Left kidney (tissue), 8 donors: ENCODE measurements at places on chromosomes 4 and X. TPM values are rescaled to one million over a fixed set of nuclear protein-coding genes. Genes with fewer than 3 reads are reported as not detected.

DNA sequence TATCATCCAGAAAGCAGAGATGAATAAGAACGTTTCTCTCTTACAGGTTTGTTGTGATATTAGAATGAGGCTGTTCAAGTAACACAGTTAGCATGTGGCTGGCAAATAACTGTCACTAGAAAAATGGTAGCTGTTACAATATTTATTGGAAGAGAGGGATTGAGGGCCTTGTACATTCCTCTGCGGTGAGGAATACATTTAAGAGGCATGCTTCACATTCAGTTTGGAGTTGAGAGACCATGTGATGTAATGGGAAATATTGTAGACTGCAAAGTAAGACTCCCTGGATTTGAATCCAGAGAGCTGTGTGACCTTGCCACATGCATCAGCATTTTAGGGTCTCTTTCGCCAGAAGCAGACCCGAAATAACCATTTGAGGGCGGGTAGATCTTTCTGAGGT is 104.8 kb upstream of the KIT start:
- DNase-seq, result no peak

The SYTL5 gene
- polyA plus RNA-seq, result 3.3 TPM

DNA sequence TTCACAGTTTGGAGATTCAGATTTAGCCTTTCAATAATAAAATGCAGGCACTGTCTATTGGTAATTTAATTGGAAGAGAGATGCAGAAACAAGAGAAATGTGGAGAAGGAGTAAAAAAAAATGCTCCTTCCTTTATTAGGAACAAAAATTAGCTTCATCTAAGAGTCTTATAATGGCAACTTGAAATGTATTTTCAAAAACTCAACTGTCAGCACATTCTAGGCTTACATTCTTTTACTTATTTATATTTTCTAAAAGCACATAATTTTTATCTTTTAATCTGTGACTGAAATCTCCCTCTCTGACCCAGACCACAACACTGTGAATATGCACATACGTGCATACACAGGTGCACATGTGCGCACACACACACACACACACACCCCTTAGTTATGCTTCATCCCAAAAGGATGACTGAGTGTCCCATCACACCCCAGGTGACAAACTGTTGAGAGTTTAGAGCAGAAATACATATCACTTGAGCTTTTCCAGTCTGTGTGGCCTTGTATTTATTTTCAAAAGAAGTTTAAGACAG is 29.7 kb downstream of the NR3C2 start:
- DNase-seq, result no peak

The EVC2 gene
- 8.4 TPM for polyA plus RNA-seq

DNA sequence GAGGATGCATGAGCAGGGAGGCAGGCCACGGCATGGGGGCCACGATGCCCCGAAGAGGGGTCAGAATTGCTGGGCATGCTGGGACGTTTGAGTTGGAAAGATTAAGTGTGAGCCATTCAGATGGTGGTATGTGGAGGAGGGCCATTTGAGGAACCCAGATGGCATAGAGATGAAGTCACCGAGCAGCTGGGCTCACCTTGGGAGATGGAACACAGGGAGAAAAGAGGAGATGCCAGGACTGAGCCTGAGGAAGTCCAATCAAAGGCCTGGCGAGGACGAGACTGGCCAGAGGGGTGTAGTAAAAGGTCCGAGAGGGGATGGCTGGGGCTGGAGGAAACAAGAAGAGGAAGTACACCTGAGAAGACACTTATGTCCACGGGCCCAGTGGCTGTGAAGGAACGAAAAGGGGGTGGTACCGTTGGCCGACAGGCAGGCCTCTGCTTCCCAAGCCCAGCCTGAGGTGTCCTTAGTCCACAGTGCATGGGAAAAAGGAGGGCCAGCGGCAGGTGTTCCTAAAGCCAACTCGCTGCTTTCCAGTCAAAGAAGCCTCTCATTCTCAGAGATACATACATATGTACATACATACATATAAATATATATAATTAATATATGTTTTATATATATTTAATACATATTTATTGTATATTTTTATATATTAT is 54.6 kb upstream of the CLCN4 start:
- no peak for DNase-seq

- no peak for DNase-seq
These were observed 22.8 kb downstream of the VSIG4 start for GRCh38 chrX:66016905-66017658.

DNA sequence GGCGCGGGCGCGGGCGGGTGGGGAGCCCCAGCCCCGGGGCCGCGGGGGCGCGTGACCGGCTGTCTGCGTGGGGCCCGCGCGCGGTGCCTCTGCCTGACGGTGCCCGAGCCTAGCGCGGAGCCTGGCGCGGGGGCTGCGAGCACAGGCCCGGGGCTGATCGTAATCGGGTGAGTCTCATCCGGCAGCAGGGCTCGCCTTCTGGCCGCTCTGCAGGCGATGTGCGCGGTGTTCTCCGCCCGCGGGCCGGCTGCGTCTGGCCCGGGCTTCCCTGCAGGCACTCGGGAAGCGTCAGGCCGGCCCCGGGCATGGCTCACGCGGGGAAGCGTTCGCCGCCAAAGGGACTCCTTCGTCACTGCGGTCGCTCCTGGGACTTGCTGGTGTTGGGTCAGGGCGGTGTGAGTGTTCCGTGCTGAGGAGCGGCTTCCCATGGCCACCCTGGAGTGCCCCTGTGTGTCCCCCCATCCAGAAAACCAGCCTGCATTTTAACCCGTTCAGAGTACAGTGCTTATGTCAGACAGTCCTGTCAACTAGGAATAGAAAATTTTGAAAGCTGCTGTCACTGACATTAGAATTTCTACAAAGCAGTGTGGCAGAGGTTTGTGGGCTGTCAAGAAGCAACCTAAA is 40.6 kb downstream of the FAM149A start:
- DNase-seq, result peak; percentile 46

GRCh38 chr4:111405989-111406388 is 739.3 kb upstream of the FAM241A start:
- DNase-seq, result no peak

The DUSP9 gene
- polyA plus RNA-seq, result 33.8 TPM

The FHDC1 gene
- polyA plus RNA-seq, result 4.6 TPM

GRCh38 chr4:36209941-36210649 is 34.2 kb downstream of the ARAP2 start:
- DNase-seq, result no peak

The TMEM271 gene
- not detected for polyA plus RNA-seq

The CT83 gene
- polyA plus RNA-seq, result not detected

GRCh38 chr4:7279902-7280301 is 87.6 kb downstream of the SORCS2 start:
- DNase-seq, result no peak

The GIMD1 gene
- polyA plus RNA-seq, result not detected

The FGFBP2 gene
- polyA plus RNA-seq, result 0.25 TPM

The MTMR1 gene
- polyA plus RNA-seq, result 31.8 TPM

GRCh38 chrX:21373637-21374162 is 518 bp upstream of the CNKSR2 start:
- DNase-seq, result no peak

- no peak for DNase-seq
These were observed 54.8 kb downstream of the DHX15 start for GRCh38 chr4:24529555-24529954.

DNA sequence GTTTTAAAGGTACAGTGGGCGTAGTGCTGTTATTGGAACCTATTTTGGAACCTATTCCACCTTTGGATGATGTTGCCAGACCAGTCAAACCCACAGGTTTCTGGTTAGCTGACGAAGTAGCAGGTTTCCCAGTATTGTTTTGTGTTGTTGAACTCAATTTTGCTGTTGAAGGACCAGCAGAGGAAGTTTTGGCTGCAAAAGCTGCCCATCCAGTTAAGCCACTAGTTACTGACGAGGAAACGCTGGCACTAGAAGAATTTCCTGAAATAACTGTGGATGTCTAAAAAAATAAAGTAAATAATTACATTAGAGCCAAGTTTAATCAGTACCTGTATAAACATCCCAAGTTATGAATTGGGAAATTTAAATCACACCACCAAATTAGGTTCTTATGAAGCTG is 25.5 kb downstream of the INTS12 start:
- peak; percentile 6 for DNase-seq

The CWH43 gene
- 7.4 TPM for polyA plus RNA-seq

DNA sequence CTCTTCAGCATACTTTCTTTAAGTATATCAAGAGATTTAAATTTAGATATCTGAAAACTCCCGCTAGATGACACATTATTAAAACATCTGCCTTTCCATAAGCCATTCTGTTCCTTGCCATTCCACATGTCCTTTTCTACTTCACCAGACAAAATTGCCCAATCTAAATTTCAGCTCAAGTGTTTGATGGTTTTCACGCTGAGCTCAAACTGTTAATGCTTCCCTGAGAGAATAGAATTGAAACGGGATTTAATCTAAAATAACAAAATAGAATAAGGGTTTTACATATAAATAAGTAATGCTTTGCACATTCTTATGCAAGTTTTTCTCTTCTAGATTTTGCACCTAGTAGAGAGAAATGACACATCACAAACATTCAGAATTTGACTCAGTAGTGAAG is 764.5 kb upstream of the TENM3 start:
- DNase-seq, result no peak

The ASB12 gene
- 0.53 TPM for polyA plus RNA-seq

DNA sequence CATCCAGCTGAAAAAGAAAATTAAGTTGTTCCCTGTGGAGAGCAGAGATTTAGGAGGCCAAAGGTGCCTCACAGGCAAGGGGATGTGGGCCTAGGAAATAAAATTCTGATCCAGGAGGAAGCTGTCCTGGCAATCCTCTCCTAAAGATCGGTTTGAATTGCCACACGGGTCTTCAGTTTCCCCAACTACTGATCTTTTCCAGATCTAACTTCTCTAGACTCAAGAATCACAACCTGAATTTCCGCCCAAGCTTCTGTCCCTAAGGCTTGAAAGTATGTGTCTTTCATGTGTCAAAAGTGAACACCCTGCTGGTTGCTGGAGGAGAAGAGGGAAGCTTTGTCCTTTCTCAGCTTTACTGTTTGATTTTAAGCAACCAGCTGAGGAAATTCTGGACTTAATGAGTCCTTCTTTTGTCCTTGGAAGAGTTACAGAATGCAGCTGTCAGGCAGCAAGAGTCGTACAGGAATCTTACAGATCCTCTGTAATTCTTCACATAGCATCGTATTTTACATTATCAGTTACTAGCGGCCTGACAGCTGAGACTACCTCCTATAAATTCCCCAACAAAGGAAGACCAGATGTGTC is 93.8 kb downstream of the INPP4B start:
- DNase-seq, result peak; percentile 20

DNA sequence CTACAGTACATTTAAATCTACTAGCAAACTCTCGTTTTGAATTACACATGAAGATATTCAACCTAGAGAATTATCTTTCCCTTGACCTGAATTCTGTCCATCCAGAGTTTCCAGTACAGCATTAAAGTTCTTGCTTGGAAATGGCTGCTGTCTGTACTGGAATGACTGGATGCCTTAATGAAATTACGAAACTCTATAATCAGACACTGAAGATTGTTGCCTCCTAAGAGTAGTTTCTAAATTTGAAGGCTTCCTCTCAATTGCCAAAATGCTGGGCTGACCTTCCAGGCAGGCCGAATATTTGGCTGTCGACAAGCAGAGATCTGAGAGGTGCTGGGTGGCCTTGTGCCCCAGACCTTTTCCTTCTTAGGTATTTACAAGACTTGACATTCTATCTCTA is 215.1 kb upstream of the GPC4 start:
- no peak for DNase-seq

The EGF gene
- 3.6 TPM for polyA plus RNA-seq

The FAM184B gene
- polyA plus RNA-seq, result 0.85 TPM

- no peak for DNase-seq
These were observed 270.6 kb downstream of the TRIML1 start for GRCh38 chr4:188409851-188410250.

GRCh38 chrX:150257353-150258175 is 105.6 kb upstream of the MAMLD1 start:
- DNase-seq, result no peak

DNA sequence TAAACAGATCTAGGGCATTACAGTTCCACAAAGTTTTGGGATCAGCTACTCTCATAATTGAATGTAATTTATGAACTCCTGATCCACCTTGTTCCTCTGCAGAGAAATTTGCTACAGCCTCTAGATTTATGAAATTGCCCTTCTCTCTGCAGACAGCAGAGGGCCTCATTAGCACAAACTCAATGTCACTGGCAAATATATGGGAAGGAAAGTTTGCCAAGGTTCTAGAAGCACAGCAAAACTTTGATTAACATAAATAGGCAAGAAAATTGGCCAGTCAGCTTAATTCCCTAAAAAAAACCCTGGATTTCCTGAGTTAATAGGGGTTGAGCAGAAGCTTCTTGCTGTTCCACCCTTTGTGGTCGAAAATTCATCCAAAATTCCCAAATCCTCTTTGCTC is 31.5 kb downstream of the PRPS1 start:
- DNase-seq, result no peak

- DNase-seq, result no peak
These were observed 167.7 kb downstream of the MGST2 start for GRCh38 chr4:139833151-139833910.

GRCh38 chr4:94419956-94420355 is 31.8 kb upstream of the PDLIM5 start:
- no peak for DNase-seq

DNA sequence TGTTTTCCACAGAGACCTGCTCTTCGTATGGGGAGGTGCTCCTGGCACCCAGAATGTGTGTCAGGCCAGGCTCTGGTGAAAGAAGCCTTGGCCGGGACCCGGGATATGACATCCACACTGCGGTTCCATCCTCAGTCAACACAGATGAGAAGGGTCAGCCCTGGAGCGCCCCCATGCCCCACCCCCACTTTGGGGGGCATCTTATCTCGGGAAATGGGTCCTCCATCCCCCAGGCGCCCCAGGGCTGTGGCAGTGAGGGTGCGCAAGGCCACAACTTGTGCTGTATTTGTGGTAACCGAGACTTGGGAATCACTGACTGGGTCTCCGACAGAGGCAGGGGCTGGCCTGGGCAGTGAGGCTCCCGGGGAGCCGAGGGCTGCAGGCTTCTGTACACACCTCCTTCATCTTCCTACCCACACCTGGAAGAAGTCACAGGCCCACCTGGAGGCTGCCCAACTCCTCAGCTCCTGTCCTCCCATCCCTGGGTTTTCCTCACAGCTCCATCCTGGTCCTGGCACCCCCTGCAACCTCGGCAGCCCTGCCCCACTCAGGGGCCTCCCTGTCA is 8.0 kb downstream of the CFAP99 start:
- no peak for DNase-seq

GRCh38 chr4:45349859-45350258 is 623.5 kb upstream of the GNPDA2 start:
- DNase-seq, result no peak

GRCh38 chr4:18454349-18454748 is 432.8 kb upstream of the LCORL start:
- DNase-seq, result no peak

- DNase-seq, result no peak
These were observed 3.3 kb upstream of the ZNF518B start for GRCh38 chr4:10460313-10461047.

GRCh38 chr4:7908668-7909067 is 31.0 kb downstream of the AFAP1 start:
- DNase-seq, result no peak
